ENCODE measurements at places on chromosomes 4 and X. TPM values are rescaled to one million over a fixed set of nuclear protein-coding genes. Genes with fewer than 3 reads are reported as not detected.

AFM gene
- total RNA-seq = not detected

SEC24B gene
- total RNA-seq = 35.9 TPM

HSFX1 gene
- 0.47 TPM for total RNA-seq

TCEAL6 gene
- not detected for total RNA-seq

GPC4 gene
- total RNA-seq = not detected

GRCh38 chr4:97414161-97414560 lies 729.1 kb downstream of the STPG2 start:
- DNase-seq = no peak

DNA sequence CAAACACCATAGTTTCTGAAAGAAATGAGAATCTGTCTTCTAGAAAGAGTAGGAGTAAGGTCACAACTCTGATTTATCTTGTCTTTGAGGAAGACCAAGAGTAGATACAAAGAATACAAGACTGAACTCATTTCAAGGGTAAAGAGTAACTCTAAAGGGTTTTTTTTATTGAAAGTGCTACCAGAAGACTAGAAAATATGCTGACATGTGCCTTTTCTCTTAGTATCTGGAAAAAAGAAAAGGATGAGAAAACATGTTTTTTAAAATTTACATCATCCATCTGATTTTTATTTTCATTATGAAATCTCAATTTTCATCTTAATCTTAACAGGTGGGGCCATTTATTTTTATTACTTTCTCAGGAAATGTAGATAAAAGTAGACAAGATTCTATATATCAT lies 43.0 kb downstream of the UNC5C start:
- DNase-seq = no peak

GRCh38 chr4:86043755-86044592 lies 315.9 kb downstream of the MAPK10 start:
- peak; percentile 7 for DNase-seq

- DNase-seq = no peak
These were observed 4.5 kb downstream of the APLN start for GRCh38 chrX:129650183-129650689.

- DNase-seq = no peak
These were observed 5.2 kb downstream of the APLN start for GRCh38 chrX:129649268-129650182.

GRCh38 chr4:169119536-169119935 lies 109.5 kb upstream of the CBR4 start:
- DNase-seq = no peak

Data from activated CD4-positive, alpha-beta T cell treated with anti-CD3 and anti-CD28 coated beads for 36 hours (primary cell).